ENCODE measurements at places on chromosomes 4 and X. TPM values are rescaled to one million over a fixed set of nuclear protein-coding genes. Genes with fewer than 3 reads are reported as not detected.

DNA sequence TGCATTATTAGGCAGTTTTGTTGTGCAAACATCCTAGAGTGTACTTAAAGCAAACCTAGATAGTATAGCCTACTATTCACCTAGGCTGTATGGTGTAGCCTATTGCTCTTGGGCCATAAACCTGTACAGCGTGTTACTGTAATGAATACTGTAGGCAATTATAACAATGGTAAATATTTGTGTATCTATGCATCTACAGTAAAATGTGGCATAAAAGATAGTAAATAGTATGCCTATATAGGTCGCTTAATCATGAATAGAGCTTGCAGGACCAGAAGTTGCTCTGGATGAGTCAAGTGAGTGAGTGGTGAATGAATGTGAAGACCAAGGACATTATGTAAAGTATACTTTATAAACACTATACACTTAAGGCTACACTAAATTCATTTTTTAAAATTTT is 16.6 kb downstream of the USO1 start:
- no peak for DNase-seq

Gene LSM6
- 39.1 TPM for total RNA-seq

- DNase-seq = no peak
Observed at GRCh38 chr4:3747581-3747904, 18.6 kb upstream of the ADRA2C start.

DNA sequence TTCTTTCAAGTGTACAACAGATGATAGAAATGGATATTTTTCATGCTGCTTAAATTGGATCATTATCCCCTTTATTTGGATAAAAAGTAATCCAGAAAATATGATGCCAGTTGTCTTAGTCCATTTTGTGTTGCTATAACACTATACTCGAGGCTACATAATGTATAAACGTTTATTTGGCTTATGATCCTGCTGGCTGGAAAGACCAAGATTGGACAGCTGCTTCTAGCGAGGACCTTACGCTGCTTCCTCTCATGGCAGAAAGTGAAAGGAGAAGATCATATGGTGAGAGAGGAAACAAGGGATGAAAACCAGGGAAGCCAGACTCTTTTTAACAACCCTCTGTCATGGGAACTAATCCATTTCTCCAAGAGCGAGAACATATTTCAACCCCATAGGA is 102.7 kb downstream of the TRAM1L1 start:
- DNase-seq = no peak

DNA sequence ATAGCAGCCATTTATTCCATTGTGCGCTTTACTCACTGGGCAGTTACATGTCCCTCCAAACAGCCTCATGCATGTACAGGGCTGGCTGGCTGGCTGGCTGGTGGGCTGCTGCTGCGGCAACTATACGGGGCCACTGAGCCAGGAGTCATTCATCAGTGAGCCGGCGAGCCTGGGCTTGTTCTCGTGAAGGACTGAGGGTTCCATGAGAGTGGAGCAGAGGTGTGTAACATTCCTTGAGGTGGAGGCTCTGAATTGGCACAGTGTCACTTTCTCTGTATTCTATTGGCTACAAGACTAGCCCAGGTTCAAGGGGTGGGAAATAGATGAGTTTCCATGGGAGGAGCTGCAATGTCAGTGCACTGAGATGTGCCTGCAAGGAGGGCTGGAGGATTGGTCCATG is 89.1 kb downstream of the ARHGAP10 start:
- DNase-seq = no peak
